ENCODE measurements at places on chromosomes 2 and 18.

- DNase-seq, result no peak
Observed at GRCh38 chr2:70920367-70920715, 15.4 kb upstream of the ATP6V1B1 start.

DNA sequence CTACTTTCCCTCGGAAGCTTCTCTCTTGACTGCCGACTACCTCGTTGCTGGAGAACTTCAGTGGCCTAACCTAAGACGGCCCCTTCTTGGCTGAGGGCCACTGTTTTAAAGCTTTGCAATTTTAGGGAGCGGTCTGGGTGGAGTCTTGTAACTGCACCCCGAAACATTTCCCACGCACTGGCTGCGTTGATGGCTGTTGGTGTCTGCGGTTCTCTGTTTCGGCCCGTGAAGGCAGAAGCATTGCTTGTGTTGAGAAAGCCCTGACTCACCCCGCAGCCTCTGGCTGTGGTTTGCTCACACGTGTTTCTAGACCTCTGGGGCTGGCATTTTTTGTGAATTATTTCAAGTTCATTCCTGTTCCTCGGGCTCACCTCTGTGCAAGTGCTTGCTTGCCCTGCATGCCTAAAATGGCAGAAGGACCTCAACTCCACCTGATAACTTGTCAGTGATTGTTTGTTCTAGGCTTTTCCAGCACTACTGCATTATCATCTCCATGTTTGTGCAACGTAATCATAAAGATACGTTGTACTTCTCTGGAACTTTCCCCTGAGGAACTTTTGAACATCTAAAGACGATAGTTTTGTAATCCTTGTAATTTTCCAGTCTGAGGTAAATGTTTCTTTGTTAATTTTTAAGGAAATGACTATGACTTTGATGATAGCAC, 94.2 kb upstream of the DLX2 start:
- peak; percentile 100 for DNase-seq

DNA sequence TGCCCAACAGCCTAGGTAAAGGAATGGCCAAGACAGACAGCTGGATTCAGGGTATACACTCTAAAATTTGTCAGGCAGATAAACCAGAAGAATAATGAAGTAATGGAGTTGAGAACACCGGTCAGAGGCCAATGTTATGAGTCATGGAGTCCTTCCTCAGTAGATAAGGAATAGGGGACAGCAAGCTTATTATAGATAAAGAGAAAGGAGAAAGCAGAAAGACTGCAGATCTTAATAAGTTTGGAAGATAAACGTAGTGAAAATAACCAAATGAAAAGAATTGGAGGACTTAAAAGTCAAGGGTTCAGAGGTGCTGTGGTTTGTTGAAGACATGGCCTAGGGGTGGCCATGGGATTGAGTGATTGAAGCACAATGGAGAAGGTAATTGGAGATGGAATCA, 63.5 kb upstream of the NFE2L2 start:
- DNase-seq, result no peak

- no peak for DNase-seq
Observed at GRCh38 chr2:182818925-182819324, 47.5 kb downstream of the FRZB start.

- no peak for DNase-seq
Observed at GRCh38 chr2:19292007-19292406, 66.4 kb downstream of the OSR1 start.

DNA sequence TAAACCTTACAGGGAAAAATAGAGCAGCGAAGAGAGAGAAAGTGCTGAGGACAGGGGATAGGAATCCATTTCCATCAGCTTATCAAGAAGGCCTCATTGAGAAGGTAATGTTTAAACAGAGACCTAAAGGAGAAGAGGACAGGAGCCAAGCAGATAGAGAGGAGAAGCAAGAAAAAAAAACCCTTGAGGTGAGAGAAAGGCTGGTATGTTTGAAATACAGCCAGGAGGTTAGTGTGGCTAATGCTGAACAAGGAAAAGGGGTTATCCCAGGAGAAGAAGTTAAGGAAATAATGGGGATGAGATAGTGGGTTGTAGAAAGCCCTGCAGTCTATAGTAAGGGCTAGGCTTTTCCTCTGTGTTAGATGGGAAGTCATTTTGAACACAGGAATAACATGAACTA, 90.8 kb downstream of the GRB14 start:
- no peak for DNase-seq

GRCh38 chr2:50885948-50886347, 146.0 kb downstream of the NRXN1 start:
- DNase-seq, result no peak

DNA sequence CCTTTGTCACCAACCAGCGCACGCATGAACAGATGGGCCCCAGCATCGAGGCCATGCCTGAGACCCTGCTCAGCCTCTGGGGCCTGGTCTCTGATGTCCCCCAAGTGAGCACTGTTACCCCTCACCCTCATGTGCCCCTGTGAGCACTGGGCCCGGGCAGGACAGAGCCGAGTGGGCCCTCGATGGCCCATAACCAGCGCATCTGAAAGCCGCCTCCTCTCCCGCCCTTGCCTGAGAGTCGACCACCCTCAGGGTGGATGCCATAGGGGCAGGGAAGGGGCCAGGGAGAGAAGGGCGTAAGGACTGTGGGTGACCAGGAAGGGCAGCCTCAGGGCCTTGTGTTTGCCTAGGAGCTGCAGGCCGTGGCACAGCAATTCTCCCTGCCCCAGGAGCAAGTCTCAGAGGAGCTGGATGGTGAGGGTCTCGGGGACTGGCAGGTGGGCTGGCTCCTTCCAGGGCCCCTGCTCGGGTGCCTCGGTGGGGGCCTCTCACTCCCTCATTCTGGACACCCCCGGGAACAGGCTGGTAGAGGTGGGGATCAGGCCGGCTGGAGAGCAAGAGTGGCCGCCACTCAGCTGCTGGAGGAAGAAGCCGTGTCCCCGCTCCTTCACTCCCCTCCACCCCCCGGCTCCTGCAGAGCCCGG, 2.1 kb downstream of the PROM2 start:
- no peak for DNase-seq

GRCh38 chr18:58831606-58832005, 33.1 kb upstream of the ZNF532 start:
- peak; percentile 27 for DNase-seq

DNA sequence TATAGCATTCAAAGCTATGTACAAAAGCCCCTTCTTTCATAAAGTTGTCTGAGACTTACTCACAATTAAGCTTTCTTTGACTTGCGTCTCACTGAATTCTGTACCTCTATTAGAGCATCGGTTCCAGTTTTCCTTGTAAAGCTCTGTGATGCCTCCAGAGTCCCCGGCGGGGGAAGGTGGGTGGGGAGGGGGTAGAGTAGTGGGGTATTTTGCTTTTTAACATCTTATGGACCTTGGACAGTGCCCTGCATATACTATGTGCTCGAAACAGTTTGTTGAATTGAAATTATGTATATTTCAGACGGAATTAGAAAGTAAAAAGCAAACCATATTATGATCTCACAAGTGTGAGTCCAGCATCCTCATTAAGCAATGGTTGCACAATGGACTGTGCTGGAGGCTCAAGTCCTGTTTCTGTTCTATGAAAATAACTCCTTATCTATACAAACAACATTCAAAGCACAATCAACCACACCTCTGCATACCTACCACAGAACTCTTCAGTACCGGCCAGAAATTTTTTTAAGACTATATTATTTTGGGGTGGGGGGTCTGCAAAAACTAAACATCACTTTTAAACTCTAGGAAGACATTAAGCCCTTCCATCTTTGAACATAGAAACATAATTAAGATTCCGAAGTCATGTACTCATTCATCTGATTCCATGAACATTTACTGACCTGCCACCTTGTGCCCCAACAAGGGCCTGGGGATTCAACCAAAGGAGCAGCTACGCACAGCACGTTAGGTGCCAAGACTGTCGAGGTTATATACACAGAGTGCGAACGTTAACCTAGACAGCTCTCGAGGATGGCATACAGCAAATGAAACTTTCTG, 908 bp downstream of the STAT1 start:
- DNase-seq, result no peak

DNA sequence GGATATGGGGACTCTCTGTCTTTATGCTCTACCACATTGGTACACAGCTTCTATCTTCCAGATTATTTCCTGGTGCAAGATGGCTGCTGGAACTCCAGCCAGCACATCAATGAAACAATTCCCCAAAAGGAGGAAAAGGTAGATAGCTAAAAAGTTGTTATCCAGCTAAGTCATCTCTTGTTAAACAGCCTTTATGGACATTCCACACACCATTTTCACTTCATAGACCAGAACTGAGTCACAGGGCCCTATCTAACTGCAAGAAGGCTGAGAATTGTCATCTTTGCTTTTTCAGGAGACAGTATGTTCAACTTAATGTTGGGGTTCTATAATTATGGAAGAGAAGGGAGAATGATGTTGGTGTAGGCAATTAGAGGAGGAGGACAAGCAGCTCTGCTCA, 133.3 kb upstream of the NOSTRIN start:
- no peak for DNase-seq

GRCh38 chr18:25058521-25058920, 293.4 kb downstream of the ZNF521 start:
- DNase-seq, result no peak

DNA sequence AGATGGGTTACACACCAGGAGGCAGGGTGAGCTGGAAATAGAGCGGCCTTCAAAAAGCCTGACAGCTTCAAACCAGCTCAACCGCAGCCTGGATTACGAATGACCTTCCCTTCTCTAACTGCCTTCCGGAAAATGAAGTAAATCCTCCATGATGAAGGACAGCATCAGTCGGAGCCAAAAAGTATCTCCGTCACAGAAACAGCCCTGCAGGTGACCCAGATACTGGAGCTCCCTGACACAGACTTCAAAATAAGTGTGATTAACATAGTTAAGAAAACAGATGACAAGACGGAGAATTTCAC, 10.3 kb upstream of the CIB4 start:
- DNase-seq, result no peak

- DNase-seq, result no peak
Observed at GRCh38 chr18:58649966-58650816, 21.1 kb upstream of the MALT1 start.

GRCh38 chr2:54106631-54107454, 8.6 kb upstream of the ACYP2 start:
- DNase-seq, result no peak

GRCh38 chr2:160269365-160269764, 69.3 kb upstream of the ITGB6 start:
- no peak for DNase-seq

- DNase-seq, result no peak
Observed at GRCh38 chr2:168790226-168790902, 12.1 kb upstream of the NOSTRIN start.

- DNase-seq, result no peak
Observed at GRCh38 chr2:33220533-33220932, 255.9 kb upstream of the RASGRP3 start.

GRCh38 chr2:43142921-43143438, 83.4 kb downstream of the ZFP36L2 start:
- DNase-seq, result no peak

DNA sequence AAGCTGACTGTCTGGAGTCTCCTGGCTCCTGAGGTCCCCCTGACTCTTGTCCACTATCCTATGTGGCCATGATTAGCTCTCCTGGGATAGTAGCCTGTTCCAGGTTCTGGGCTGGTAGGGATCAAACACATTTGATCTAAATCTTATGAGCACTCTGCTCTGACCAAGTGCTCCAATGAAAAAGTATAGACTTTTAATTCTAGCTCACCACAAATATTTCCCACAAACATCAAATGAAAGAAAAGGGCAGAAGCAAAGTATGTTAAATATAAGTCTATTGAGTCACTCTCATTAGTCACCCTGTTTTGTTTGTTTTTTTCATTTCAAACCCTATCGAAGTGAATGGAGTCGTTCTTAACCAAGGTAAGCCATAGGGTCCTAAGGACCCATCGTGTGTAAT, 39.7 kb upstream of the NEDD4L start:
- DNase-seq, result peak; percentile 18

- DNase-seq, result no peak
Observed at GRCh38 chr18:24877066-24877465, 416.6 kb downstream of the HRH4 start.

DNA sequence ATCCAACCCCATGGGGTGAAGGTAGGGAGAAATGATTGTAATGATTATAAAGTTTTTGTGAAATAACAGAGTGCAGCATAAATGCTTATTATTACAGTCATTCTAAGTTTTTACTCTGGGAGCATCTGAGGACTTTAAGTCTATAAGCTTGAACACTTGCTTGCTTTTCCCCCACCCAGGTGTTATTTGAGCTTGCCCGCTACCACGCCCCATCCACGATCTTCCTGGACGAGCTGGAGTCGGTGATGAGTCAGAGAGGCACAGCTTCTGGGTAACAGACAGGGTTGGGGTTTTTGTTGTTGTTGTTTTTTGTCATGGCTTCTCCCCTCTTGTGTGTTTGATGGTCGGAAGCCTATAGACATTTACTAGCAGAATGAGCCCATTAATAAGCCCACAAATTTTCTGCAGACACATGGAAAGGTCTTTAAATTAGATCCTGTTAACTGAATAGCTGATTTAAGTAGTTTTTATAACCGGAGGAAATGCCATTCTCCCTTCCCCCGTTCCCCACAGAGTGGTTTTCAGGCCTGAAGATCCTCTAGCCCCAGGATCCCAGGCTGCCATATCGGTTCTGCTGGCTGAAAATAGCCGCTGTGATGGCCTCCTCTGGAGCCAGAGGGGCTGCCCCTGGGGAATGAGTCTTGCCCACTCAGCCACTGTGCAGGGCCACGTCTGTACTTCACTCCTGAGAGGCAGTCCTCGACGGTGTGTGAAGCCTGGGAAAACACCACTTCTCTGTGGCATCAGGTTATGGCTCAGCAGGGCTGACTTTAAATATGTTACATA, 39.9 kb upstream of the ELOA2 start:
- no peak for DNase-seq

DNA sequence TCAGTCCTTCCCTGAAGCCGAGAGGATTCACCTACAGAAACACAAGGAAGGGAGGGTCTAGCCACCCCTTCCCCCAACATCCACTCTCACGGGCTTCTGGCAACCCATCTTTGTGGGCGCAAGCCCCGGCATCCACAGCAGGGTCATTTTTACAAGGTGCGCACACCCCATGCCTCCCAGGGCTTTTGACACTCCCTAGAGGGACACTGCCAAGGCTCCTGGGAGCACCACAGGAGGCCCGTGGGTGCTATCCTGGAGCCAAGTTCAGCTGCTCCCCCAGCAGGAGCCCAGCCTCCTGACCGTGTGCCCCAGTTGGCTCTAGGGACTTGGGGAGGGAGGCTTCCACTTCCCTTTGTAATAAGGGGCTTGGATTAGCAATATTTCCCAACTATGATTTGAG, 251.6 kb downstream of the TNS1 start:
- DNase-seq, result no peak

GRCh38 chr2:100630473-100630977, 67.7 kb downstream of the PDCL3 start:
- DNase-seq, result no peak
